ENCODE measurements at places on chromosomes 1 and 21. TPM values are rescaled to one million over a fixed set of nuclear protein-coding genes. Genes with fewer than 3 reads are reported as not detected.

GRCh38 chr1:156143765-156144489 lies 9.5 kb upstream of the SEMA4A start:
- DNase-seq: no peak

DNA sequence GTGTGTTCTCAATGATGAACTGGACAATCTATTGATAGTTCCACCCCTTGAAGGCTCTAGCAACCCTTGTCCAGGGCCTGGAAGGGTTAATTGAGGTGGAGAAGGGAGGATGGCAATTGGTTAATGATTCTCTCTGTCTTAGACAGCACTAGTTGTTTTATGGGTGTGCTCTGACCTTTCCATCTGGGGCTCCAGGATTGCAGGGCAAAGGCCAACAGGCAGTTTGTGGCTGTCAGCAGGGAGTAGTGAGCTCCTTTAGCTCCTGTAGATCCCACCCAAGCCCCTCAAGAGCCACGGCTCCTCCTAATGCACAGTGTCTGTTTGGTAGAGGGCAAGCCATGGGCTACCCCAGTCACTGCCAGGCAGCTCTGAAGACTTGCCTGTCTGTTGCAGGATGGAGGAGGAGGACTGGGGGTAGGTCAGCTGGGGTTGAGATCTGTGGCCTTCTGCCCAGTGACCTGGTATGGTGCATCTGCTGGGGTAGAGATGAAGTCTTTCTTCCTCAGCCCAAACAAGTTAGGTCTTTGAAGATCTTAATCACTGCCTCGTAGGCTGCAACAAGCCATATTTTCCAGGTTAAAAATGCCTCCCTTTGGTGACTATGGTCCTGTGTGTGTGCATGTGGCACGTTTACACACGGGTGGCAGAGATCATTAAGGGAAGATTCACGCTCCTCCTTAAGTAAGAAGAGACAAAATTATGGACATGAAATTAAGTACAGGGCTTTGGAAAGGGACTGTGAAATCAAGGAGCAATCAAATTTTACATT lies 7.7 kb downstream of the MROH7 start:
- no peak for DNase-seq

- no peak for DNase-seq
These were observed 57.0 kb downstream of the DISC1 start for GRCh38 chr1:231683439-231684165.

GRCh38 chr1:48177257-48177656 lies 45.3 kb upstream of the SLC5A9 start:
- DNase-seq: no peak

DNA sequence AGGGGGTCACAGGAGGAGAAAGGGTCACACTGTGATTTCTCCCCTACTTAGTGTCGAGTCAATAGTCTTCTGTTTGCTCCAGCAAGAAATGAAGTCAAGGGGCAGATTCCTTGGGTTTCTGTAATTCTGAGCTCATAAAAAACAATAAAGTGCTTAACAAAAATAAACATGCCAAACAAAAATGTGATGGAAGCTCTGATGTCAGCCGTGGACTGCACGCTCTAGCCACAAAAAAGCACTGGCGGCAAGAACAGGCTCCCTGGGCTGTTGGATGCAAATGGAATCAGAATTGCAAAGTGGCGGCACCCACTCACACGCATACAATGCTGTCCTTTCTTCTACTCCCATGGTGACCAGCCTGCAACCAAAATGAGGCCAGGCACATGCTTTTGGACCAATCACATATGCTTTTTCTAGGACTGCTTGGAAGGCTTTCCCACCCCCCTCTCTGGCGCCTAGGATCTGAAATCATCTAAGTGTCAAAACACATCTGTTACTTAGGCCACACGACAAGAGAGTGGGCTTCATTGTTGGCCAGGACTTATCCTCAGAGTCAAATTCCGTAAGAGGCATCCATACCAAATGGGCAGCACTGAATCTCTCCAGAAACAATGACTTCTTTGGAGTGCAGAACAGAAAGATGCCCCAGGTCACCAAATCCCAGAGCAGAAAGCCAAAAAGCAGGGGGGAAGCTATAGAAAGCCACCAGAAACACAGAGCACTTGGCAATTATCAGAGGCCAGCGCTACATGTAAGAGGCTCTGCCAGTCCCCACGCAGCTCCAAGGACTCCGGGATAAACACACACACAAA lies 9.2 kb downstream of the C1orf198 start:
- no peak for DNase-seq

- DNase-seq: no peak
These were observed 224.8 kb upstream of the KCNK2 start for GRCh38 chr1:214857716-214858115.

DNA sequence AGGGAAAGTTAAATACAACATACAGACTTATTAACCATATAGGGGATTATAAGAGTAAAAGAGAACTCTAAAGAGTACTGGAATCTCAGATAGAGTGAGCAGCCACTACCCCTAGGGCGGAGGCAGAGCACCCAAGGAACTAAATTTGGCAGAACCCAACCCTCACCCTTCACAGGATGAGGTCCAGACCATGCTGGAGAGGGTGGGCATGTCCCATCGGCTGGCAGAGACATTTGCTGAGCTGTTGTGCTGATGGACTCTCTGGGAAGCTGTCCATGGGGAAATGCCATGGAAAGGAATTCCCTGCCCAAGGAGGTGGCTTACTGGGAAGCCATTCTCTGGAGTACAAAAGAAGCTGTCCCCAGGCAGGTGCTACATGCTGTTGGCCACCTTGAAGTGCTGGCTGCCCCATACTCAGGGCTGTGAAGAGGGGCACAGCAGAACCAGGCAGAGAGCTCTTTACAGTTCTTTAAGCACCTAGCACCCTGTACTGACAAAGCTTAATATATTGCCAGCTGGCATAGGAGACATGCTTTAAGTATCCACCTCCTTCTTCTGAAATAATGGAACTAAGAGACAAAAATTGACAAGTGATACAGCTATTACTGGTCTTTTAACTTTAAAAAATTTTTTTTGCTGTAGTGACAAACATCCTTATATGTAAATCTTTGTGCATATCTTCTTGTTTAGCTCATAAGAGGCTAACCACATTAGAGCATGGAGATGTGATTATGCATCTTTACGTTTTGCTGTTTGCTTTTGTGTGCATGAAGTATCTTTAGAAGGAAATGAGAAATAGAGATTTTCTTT lies 29.6 kb downstream of the TSNAX start:
- DNase-seq: no peak

DNA sequence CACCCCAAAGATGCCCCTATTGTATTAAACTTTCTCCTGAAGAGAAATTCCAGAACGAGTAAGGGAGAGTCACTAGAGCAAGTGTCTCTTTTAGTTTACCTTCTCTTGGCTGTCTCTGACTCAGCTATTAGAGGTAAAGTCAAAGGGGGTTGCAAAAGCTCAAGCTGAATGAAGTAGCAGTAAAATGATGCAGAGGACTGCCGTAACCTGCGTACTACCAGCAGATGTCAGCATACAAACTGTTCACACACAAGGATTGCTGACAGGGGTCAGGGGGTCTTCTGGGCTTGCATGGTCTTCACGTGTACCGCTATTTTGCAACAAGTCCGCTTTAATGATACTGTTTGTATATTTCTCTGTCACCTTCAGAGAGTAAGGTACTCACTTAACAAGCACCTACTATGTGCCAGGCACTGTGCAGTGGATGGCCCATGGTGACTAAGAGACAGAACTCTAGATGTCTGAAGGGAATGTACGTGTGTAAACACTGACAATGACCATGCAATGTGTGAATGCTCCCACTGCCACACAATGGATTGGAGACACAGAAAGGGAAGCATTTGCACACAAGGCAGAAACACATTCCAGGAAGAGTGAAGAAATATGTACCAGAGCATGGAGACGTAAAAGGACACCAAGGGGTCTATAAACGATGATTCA lies 34.9 kb downstream of the CHML start:
- no peak for DNase-seq

- DNase-seq: no peak
These were observed 437.1 kb downstream of the PTBP2 start for GRCh38 chr1:97158691-97159096.

DNA sequence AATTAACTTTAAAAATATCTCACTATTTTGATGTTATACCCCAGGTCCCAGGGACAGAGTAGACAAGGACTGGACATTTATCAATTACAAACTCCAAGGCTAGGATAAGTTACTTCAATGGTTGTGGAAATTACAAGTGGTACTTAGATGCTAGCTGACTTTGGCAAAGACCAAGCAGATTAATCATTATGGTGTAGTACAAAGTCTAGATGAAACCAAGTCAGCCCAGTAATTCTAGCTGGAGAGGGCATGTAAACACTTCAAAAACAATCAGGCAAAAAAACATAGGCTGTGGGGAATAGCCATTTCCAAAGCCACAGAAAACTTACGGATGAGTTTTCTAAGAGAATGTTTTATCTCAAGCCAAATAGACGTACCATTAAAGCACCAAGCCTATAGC lies 124.5 kb downstream of the TSEN15 start:
- DNase-seq: no peak

GRCh38 chr1:57311006-57311405 lies 112.9 kb downstream of the DAB1 start:
- DNase-seq: no peak

Gene VTCN1
- not detected for total RNA-seq

Gene GBP7
- not detected for total RNA-seq

Gene TSSK3
- 1.5 TPM for total RNA-seq
